IPS DF 6.9 (cell line): ENCODE measurements at places on chromosomes 12 and 14.

DNA sequence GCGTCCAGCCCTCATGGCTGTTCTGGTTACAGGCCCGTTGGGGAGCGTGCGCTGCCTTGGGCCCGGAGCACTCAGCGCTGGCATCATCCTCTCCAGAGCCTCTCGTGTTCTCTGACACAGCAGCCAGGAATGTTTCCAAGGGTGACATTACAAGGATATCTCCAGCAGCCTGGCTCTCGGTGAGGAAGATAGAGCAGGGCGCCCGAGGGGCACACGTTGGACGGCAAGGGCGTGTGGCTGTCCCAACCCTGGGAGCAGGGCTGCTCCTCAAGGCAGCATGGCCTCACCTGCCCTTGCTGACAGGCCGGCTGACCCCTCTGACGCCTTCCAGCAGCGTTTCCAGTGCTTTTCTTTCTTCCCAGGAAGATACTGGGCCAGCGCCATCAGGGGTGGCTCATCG is 14.4 kb downstream of the LRCOL1 start:
- H3K27ac ChIP-seq = no peak overlapping the region
- DNase-seq = no peak
- H3K4me1 ChIP-seq = 0 out of 2 replicates have a peak, but pooled peaks cover 3% of the 10 kb centered on the region
- H3K36me3 ChIP-seq = no peaks in the 10 kb centered on the region
- H3K27me3 ChIP-seq = peaks cover 9% of the 10 kb centered on the region; the same call in 1 of the 2 replicates
- no peak overlapping the region for H3K4me3 ChIP-seq

DNA sequence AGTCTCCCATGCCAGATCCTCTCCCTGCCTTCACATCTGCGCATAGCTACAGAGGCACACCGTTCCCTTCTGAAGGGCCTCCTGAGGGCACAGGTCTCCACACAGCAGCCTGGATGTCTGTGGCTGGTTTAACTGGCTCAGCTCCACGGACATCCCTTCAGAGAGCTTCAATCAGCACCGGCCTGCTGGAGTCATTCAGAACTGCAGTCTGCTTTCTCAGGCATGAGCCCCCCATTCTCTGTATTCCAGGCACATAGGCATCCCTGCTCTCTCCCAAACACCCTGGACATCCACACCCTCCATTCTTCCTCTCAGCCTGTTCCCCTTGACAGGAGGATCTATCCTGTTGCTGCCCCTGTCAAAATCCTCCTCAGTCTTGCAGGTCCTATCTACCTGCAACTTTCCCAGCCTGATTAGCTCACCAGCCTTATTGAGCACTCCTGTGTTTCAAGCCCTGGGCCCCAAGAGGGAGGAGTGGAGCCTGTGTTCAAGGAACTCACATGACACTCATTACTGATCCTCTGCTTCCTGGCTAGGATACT is 2.9 kb upstream of the DHRS2 start:
- DNase-seq = no peak
- H3K27me3 ChIP-seq = no peaks in the 10 kb centered on the region
- H3K4me3 ChIP-seq = no peak overlapping the region
- H3K4me1 ChIP-seq = no peaks in the 10 kb centered on the region
- no peaks in the 10 kb centered on the region for H3K36me3 ChIP-seq

DNA sequence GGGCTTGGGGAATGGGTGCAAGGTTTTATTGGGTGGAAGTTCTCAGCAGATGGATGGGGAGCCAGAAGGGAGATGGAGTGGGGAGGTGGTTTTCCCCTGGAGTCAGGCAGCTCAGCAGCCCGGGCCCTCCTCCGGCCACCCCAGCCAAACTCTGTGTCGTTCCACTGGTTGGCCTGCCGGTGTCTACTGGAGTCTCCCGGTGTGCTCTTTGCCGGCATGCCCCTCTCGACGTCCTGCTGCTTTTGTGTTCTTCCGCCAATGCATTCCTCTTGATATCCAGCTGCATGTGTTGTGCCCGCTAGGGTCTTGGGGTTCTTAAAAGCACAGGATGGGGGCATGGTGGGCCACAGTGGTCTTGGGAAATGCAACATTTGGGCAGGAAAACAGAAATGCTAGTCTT is 72.8 kb downstream of the SEC23A start:
- no peaks in the 10 kb centered on the region for H3K4me1 ChIP-seq
- peaks cover 5% of the 10 kb centered on the region; the same call in 1 of the 2 replicates for H3K36me3 ChIP-seq
- no peak for DNase-seq
- no peak overlapping the region for H3K27ac ChIP-seq
- no peaks in the 10 kb centered on the region for H3K27me3 ChIP-seq
- H3K4me3 ChIP-seq = no peak overlapping the region

DNA sequence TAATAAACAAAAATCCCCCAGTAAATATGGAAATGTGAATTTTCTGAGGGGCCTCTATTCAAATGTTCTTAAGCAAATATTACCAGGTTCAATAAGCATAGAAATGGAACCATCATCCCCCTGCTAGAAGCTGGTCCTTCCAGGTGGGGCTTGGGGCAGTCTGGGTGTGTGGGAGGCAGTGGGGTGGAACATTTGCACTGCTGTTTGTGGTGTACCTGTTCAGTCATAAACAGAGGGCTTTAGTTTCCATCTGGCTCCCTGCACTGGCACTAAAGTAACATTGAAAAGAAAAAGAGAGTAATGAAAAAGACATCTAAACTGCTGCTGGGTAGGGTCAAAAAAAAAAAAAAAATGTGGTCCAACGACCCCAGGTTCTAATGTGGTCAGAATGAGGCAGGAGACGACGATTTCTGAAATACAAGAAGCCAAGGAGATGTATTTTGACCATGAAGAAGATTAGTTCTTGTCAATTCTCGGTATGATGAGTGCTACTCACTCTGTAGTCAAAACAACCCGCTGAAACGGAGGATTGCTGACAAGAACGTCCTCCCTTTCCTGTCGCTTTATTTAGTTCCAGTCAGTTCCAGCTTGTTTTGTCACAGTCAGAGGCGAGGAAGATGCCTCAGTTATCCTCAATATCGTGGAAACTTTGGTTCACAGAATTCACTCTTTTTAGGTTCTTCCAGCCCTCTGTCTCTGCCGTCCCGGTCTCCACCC is 44.2 kb upstream of the MANSC4 start:
- no peaks in the 10 kb centered on the region for H3K4me1 ChIP-seq
- no peak overlapping the region for H3K4me3 ChIP-seq
- H3K27me3 ChIP-seq = no peaks in the 10 kb centered on the region
- H3K36me3 ChIP-seq = no peaks in the 10 kb centered on the region
- no peak overlapping the region for H3K27ac ChIP-seq
- no peak for DNase-seq

GRCh38 chr12:10607885-10608458 is 5.4 kb downstream of the MAGOHB start:
- DNase-seq = no peak
- no peaks in the 10 kb centered on the region for H3K27me3 ChIP-seq
- no peak overlapping the region for H3K4me3 ChIP-seq
- no peaks in the 10 kb centered on the region for H3K4me1 ChIP-seq
- peaks cover 7% of the 10 kb centered on the region; the same call in 1 of the 2 replicates for H3K36me3 ChIP-seq
- H3K27ac ChIP-seq = no peak overlapping the region
